ENCODE measurements at places on chromosomes 11 and 22.

GRCh38 chr22:23622634-23623033, 9.5 kb downstream of the DRICH1 start:
- no peak for DNase-seq

DNA sequence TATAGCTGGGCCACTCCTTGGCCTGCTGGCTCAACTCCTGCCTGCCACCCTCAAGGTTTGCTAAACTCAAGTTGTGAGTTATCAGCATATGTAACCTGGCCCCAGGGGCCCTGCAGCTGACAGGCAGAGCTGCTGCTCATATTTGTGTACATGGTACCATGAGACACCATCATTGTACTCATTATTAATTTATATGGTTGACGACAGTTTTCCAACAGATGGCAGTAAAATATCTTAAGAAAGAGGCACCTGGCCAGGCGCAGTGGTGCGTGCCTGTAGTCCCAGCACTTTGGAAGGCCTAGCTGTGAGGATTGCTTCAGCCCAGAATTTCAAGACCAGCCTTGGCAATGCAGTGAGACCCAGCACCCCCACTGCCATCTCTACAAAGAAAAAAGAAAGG, 11.4 kb upstream of the DENND5A start:
- no peak for DNase-seq

- DNase-seq, result peak; percentile 68
These were observed 49.7 kb downstream of the RTL6 start for GRCh38 chr22:44448271-44448830.

DNA sequence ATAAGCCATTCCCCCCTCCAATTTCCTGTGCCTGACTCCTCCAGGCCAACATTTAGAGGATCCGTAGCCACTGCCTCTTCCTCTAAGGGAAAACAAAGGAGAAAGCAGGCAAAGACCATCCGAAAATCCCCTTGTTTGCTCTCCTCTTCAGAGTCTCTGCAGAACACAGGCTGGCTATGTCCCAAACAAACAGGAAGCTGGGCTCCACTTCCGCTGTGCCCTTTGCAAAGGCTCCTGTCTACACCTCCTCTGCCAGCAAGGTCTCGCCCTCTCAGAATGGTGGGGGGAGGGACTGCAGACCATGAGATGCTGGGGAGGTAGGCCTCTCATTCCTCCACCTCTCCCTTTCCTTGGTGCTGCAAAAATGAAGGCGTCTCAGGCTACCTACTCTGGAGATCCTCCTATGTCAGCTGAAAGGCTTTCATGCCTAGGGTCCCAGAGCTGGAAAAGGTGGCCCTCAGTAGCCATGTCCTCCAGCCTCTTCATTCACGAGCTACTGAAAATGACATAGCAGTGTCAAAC, 596.2 kb downstream of the BUD13 start:
- DNase-seq, result no peak

GRCh38 chr22:21589396-21589795, 21.9 kb downstream of the UBE2L3 start:
- DNase-seq, result no peak

- DNase-seq, result peak; percentile 66
These were observed 4.5 kb downstream of the MYEOV start for GRCh38 chr11:69298267-69299022.

DNA sequence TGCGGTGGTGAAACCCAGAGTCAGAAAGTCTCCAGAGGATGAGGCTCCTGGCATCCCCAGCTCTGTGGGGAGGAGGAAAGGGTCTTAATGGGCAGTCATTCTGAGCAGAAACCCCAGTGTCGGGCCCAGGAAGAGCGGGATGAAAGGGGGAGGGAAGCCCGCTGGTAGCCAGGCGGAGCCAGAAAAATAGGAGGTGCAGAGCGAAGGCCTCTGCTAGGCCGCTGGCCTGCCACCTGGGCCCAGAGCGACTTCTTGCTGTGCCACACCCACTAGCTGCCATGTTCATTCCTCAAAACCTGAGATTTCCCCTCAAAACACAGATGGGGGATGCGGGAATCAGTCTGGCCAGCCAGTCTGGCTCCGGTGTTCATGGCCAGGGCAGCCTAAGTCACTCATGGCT, 650 bp upstream of the POU2AF3 start:
- DNase-seq, result no peak

DNA sequence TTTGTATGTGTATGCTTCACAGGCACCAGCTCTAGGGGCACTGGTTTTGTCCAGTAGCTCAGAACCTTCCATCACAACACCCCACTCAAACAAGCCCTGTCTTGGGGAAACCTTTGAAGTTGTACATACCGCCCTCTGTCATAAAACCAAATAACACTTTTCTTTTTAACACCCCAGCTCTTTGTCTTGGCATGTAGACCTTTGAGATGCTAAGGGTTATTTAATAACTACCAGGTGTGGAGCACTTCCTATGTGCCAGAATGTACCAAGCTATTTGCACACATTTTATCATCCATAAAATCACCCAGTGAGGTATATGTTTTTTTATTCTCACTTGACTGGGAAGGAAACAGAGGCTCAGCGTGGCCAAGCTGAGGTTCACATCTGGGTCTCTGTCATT, 50.6 kb downstream of the CYB5R2 start:
- DNase-seq, result no peak

GRCh38 chr22:50604256-50605001, 3.8 kb downstream of the MAPK8IP2 start:
- no peak for DNase-seq

GRCh38 chr22:44523981-44524759, 26.1 kb upstream of the RTL6 start:
- peak; percentile 23 for DNase-seq

DNA sequence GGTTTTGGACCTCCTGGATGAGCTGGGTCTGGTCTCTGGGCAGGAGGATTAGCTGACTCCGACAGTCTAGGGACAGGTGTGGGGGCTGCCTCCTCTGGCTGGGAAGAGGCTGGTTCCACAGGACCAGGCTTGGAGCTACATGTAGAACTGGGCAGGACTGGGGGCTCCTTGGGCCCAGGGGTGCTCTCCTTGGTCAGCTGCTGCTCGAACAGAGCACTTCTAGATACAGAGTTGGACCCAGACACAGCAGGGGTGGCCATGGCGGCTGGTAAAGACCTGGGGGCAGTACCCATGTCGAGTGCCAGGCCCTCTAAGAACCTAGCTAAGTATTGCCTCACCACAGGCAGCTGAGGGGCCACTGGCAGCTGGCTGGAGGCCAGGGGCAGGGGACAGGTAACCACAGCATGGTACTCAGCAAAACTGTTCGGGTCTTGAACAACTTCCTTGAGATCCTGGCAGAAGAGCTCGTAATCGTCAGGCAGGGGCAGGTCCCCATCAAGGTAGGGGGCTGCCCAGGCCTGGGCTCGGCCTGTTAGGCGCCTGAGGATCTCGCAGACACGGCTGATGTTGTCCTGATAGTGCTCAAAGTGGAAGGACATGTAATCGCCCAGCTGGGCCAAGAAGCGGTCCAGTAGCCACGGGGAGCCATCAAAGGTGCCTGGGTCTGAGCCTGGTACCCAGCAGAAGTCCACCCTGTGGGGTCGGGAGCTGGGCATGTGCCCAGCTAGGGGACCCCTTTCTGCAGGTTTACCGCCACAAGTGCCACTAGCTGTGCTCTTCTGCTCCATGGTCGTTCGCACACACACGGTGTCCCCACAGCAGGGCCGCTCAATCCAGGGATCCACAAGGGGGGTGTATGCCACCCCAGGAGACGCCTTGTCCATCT, 3.1 kb downstream of the GNB1L start:
- DNase-seq, result no peak

GRCh38 chr11:8097468-8097867, 16.5 kb downstream of the TUB start:
- no peak for DNase-seq

- DNase-seq, result no peak
These were observed 14.2 kb downstream of the KREMEN1 start for GRCh38 chr22:29087012-29087411.

DNA sequence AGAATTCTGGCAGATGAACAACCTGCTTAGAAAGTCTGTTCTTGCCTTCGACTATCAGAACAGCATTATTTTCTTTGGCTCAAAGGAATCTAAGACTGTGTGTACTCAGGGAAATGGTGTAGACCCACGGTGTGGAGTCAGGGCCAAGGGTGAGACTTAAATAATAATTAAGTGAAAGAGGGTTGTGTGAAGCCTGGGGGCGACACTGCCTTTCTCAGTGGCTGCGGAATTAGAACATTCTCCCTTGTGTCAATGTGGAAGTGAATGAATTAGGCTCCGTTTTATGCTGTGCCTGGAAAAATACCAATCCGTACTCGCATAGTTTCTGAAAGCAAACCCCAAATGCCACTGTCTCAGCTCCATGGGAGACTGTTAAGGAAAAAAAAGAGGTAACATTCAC, 50.7 kb downstream of the NAV2 start:
- DNase-seq, result no peak

DNA sequence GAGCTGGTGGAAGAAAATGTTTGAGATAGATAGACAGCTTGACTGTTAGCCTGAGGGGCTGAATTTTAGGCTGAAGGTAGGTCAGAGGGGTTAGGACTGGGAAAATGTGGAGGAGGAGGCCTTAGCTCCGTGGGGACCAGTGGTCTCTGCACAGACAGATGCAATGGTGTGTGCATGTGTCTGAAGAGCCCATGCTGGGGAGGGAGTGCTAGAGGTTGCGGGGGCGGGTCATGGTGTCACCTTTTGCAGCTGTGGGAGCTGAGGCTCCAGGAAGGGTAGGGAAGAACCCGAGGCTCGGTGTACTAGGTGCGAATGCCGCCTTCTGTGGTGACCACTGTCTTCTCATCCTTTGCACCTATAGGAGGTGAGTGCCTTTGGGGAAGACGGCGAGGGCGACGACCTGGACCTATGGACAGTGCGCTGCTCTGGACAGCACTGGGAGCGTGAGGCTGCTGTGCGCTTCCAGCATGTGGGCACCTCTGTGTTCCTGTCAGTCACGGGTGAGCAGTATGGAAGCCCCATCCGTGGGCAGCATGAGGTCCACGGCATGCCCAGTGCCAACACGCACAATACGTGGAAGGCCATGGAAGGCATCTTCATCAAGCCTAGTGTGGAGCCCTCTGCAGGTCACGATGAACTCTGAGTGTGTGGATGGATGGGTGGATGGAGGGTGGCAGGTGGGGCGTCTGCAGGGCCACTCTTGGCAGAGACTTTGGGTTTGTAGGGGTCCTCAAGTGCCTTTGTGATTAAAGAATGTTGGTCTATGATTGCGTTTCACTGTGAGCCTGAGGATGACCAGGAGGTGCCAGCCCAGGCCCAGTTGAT, 1.6 kb downstream of the SDF2L1 start:
- no peak for DNase-seq

DNA sequence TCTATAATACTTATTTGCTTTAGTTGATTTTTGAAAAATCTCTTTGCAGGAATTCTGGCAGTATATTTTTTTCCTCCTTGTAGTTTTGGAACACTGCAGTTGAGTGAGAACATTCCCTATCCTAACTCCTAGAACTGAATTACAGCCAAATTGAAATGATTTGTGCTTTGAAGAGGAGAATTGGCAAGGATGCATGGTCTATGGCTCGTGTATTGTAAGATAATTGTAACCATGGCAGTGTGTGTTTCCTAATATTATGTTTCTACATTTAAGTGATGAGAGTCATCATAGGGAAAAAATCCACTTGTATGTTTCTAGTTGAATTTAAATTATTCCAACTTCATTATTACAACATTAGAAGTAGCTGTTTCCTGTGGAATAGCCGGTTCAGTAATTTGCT, 80.9 kb upstream of the MYO18B start:
- DNase-seq, result no peak

DNA sequence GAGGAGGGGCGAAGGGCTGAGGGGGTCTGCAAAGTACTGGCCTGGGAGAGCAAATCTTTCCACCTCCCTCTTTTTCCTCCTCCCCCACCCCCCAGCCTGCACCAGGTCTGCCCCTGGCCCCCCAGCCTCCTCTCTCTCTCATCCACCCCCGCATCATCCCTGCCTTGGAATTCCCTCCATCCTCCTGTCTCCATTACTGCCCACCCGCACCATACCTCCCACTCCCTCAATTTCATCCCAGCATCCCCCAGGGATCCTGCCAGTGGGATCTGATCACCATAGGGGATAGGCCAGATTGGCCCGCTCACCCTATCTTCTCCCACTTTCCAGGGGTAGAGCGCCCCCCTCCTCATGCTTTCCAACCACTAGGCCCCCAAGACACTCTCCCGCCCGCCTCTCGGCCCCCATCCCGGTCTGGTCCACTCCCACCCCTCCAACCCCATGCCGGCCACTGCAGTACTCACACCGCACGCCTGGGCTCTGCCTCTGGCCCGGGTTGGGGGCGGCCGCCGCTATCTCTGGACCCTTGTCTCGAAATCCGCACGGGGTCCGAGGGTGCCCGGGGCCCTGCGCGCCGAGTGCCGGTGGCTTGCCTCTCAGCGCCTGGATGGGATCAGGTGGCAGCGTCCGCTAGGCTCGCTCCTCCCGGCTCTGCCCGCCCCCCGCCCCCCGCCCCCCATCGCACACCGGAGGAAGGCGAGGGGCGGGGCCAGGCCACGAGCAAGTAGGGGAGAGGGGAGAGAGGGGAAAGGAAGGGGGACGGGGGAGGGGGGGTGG, at the start of gene GAL3ST3:
Gene GAL3ST3 (minus strand): TSS at position 615 of the 777 bp plus-strand sequence. CDS start 3,746 bp downstream, outside the sequence.
- no peak for DNase-seq

DNA sequence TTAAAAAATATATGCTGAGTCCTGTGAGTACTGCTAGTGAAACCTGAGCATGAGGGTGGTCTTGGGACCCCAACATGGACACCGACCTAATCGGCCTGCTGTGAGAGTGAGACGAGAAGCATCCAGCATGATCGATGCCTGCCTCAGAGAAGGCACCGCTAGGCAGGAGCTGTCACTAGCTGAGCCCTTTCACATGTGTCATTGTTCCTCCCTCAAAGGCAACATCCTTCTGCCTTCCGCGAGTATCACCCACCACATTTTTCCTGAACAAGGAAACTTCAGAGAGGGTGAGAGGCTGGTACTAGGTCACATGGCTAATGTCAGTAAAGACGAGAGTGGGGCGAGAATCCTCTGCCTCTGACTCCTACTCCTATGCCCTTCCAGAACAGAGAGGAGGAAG, 35.6 kb downstream of the AP1B1 start:
- no peak for DNase-seq

DNA sequence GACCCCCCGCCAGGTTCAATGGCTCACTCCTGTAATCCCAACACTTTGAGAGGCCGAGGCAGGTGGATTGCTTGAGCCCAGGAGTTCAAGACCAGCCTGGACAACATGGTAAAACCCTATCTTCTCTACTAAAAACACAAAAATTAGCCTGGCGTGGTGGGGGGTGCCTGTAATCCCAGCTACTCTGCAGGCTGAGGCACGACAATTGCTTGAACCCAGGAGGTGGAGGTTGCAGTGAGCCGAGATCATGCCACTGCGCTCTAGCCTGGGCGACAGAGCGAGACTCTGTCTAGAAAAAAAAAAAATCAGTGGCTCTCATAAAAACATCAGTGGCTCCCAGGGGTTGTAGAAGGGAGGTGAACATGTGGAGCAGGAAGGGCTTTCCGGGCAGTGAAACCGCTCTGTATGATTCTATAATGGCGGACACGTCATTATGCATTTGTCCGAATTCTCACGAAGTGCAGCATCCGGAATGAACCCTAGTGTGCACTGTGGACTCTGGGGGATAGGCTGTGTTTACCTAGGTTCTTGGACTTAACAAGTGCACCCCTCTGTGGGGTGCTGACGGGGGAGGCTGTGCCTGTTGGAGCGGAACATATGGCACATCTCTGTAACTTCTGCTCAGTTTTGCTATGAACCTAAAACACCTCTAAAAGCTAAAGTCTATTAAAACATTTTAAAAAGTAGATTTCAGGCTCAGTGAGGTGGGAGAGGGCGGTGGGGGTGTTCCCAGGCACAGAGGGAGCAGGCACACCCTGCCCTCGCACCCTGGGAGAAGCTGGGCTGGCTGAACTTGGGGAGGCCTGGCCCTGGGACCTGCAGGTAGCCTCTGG, 49.1 kb upstream of the SEPTIN5 start:
- no peak for DNase-seq

Data from H54 (cell line).